Glutamatergic neuron (in vitro differentiated cells): ENCODE measurements at places on chromosomes 5 and 9. TPM values are rescaled to one million over a fixed set of nuclear protein-coding genes. Genes with fewer than 3 reads are reported as not detected.

- no peak for DNase-seq
- no peak overlapping the region for H3K27ac ChIP-seq
- H3K4me1 ChIP-seq: no peaks in the 10 kb centered on the region
- no peaks in the 10 kb centered on the region for H3K36me3 ChIP-seq
- no peak overlapping the region for H3K4me3 ChIP-seq
- H3K27me3 ChIP-seq: no peaks in the 10 kb centered on the region
Measured at GRCh38 chr9:5895782-5896181, 5.1 kb downstream of the MLANA start.

Gene ADGRD2
- not detected for total RNA-seq

DNA sequence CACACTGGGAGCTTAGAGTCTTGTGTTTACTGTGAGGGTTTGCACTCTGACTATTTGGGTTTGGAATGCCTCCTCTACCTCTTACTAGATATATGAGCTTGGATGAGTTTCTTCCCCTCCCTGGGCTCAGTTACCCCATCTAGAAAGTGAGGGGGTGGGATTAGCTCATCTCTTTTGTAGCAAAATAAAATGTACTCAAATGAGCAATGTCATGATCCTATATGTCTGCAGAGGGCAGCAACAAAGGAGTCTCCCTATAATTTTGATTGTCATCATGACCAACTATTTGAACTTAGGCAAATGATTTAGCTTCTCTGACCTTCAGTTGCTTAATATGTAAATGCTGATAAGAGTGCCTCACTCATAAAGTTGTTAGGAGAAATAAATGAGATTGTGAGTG lies 109.0 kb downstream of the DPYSL3 start:
- H3K4me3 ChIP-seq: no peak overlapping the region
- H3K4me1 ChIP-seq: peaks cover 1% of the 10 kb centered on the region
- DNase-seq: no peak
- peaks cover 7% of the 10 kb centered on the region for H3K36me3 ChIP-seq
- H3K27ac ChIP-seq: no peak overlapping the region

GRCh38 chr9:11312966-11313365 lies 700.2 kb upstream of the PTPRD start:
- H3K36me3 ChIP-seq: no peaks in the 10 kb centered on the region
- H3K4me3 ChIP-seq: no peak overlapping the region
- H3K27ac ChIP-seq: no peak overlapping the region

DNA sequence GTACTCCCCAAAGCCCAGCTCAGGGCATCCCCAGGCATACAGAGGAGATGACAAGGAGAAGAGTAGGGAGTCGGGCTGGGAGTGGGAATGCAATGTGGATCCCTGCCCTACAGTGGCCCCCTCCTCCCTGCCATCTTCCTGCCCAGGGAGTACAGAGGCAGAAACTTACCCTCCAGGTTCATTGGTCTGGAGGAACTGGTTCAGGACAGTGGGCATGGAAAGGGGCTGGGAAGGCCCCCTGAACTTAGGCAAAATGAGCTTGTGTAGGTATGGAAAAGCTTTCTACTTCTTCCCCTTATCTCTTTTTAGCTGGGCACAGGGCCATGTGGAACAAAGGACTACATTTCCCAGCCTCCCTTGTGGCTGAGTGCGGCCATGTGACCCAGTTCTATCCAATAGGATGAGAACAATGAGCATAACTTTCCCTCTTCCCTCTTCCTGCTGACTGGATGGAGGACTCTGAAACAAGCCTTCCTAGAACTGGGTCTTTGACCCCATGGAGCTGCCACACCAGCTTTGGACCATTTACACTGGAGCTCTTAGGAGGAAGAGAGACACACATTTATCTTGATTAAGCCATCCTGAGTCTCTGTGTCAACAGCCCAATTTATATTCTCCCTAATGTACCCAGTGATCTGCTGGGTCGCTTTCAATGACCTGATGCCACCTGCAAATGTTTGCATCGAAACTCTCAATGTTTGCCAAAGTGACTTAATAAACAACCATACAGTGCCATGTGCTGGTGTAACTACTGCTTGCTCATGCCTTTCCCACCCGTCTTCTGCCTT lies 25.0 kb upstream of the HMCN2 start:
- peak; percentile 67 for DNase-seq
- no peaks in the 10 kb centered on the region for H3K36me3 ChIP-seq
- H3K4me3 ChIP-seq: peak overlapping the region; percentile 16
- H3K27ac ChIP-seq: peak overlapping the region; percentile 75
- H3K4me1 ChIP-seq: peaks cover 26% of the 10 kb centered on the region
- H3K27me3 ChIP-seq: peaks cover 9% of the 10 kb centered on the region

Gene PCDHGA2
- total RNA-seq: 3.0 TPM

- peak within 1 kb of the TSS; percentile 49 for H3K27ac ChIP-seq
- peak; percentile 79 for DNase-seq
- peaks cover 2% of the 10 kb centered on the region for H3K4me1 ChIP-seq
- peaks cover 2% of the 10 kb centered on the region for H3K27me3 ChIP-seq
- H3K36me3 ChIP-seq: no peaks in the 10 kb centered on the region
Measured at GRCh38 chr5:22852807-22853660, at the start of gene CDH12. Gene CDH12 (minus strand): TSS chr5:22853344.

DNA sequence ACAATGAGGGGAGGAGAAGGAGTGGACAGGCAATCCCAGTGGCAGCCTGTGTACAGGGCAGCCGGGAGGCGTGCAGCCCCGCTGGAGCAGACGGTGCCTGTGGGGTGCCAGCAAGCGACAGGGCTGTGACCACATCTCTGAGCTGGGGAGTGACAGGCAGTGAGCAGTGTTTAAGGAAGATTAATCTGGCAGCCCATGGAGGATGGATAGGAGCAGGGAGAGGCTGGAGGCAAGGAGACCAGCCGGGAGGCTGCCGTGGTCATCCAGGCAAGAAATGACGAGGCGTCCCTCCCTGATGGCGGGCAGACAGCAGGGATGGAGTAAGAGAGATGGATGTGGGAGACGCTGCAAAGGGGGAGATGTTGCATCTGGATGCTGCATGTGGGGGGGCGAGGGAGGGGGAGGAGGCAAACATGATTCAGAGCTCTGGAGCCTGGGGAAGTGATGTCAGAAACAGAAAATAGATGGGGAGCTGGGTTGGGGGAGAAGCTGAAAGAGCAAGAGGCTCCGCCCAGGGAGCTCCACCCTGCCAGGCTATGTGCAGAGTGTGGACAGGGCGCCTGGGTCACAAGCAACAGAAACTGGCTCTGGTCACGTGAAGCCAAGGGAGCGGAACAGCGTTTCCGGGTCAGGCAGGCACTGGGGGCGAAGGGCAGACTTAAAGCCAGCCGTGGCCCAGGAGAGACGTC lies 12.6 kb downstream of the UNC5A start:
- H3K27ac ChIP-seq: no peak overlapping the region
- no peaks in the 10 kb centered on the region for H3K36me3 ChIP-seq
- H3K4me1 ChIP-seq: peaks cover 5% of the 10 kb centered on the region
- peaks cover 4% of the 10 kb centered on the region for H3K27me3 ChIP-seq
- DNase-seq: no peak

GRCh38 chr5:177546258-177546741 lies 8.1 kb downstream of the FAM193B start:
- no peaks in the 10 kb centered on the region for H3K36me3 ChIP-seq
- peaks cover 6% of the 10 kb centered on the region for H3K27me3 ChIP-seq
- peak overlapping the region; percentile 84 for H3K4me3 ChIP-seq
- no peak for DNase-seq

DNA sequence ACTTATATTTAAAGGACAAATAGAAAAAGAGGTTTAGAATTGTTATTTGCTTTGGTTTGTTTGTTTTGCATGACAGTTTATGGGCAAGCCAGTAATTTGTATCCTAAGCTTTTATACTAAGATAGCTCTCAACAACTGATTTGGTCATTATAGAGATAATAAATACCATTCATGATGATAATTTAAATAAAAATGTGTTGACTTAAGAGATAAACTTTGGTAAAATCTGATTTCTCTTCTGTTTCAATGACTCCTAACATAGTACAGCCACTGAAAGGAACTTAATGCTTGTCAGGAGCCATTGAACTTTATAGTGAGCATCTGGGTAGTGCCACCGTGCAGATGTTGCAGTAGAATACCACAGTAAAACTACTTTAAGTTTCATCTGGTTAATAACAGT lies 160.7 kb upstream of the ACOT12 start:
- H3K36me3 ChIP-seq: no peaks in the 10 kb centered on the region
- H3K27ac ChIP-seq: no peak overlapping the region
- no peaks in the 10 kb centered on the region for H3K27me3 ChIP-seq
- H3K4me3 ChIP-seq: no peak overlapping the region
- H3K4me1 ChIP-seq: no peaks in the 10 kb centered on the region
- no peak for DNase-seq

Gene SCGB3A1
- not detected for total RNA-seq

DNA sequence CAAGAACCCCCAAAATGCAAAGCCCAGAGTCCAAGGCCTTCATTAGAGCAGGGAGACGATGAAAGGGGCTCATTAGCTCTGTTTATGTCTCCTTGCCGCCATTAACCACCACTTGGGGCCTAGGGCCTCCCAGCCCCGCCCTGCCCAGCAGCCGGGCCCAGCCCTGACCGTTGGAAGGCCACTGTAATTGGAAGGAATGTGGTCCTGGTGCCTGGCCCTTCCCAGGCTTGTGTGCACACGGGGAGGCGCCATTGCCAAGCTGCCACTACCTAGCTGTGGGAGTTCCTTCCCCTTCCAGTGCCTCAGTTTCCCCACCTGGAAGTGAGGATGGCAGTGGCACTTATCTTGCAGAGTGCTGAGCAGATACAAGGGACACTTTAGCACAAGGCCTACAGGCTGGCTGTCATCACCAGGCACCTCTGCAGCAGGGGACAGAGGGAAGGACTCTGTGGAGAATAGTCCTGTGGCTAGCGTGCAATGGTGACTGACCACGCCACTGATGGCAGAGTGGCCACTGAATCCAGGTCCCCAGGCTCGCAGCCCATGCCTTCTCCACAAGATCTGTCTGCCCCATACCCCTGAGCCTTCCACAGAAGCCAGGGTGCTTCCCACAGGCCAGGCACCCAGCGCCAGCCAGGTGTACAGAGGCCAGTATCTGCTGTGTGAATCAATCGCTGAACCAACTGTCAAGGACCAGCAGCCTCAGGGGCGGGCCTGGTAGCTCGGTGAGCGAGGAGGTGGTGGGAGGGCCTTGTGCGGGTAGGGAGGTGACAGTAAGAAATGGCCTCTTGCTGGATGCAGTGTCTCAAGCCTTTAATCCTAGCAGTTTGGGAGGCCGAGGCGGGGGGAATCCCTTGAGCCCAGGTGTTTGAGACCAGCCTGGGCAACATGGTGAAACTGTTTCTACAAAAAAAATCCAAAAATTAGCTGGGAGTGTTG lies 20.8 kb downstream of the GBGT1 start:
- no peaks in the 10 kb centered on the region for H3K36me3 ChIP-seq
- H3K4me3 ChIP-seq: peak overlapping the region; percentile 41
- H3K27me3 ChIP-seq: peaks cover 14% of the 10 kb centered on the region
- H3K27ac ChIP-seq: peak overlapping the region; percentile 48

DNA sequence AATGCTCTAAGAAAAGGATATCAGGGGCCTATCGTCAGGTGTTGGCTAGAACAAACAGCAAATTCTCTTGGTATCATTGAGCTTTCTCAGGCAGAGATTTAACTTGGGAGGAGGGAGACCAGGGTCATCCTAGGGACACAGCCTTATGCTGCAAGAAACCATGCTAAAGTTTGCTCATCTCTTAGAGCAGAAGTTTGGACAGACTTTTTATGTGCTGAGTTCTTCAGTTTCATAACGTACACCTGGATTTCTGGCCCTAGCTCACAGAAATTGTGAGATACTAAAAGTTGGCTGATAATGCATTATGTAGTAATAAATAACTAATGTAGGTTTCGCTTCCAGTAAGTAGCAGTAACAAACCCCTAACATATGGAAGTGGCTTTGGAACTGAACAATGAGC lies 1359.8 kb upstream of the CDH9 start:
- no peak for DNase-seq
- no peaks in the 10 kb centered on the region for H3K36me3 ChIP-seq
- H3K27me3 ChIP-seq: no peaks in the 10 kb centered on the region
- H3K4me1 ChIP-seq: peaks cover 15% of the 10 kb centered on the region

- no peaks in the 10 kb centered on the region for H3K36me3 ChIP-seq
- peak overlapping the region; percentile 81 for H3K4me3 ChIP-seq
- DNase-seq: no peak
- H3K27me3 ChIP-seq: peaks cover 2% of the 10 kb centered on the region
Measured at GRCh38 chr5:150672237-150672883, 11.3 kb downstream of the MYOZ3 start.

Gene GRIN1
- total RNA-seq: 5.5 TPM

DNA sequence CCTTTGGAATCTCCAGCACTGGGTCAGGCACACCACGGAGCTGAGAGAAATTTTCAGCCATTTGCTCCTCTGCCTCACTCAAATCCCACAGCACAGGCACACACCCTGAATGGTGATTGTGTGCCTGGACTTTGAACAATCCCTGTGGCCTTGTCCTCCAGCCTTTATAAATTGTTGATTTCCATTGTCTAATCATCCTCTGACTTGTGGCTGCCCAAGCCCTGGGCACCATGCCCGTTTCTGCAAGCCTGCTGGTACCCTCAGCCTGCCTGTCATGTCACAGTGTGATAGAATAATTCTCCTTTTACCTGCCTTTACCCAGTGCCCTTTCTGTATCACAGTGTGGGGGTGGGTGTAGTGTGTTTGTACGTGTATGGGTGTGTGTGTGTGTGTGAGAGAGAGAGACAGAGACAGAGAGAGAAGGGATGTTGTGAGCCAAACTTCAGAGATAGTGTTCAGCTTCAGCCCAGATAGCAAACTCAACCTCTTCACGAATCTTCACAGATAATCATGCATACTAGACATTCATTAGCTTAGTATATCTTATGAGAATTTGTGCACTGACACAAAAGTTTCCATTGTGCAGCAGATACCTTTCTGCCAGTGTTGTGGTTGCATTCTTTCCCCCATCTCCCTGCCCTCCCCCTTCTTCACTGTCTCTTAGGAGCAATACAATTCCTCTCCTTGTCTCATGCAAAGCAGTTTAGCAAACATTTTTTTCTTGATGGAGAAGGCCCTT lies 27.8 kb upstream of the SLC44A1 start:
- no peak overlapping the region for H3K4me3 ChIP-seq
- H3K27me3 ChIP-seq: peaks cover 1% of the 10 kb centered on the region
- peaks cover 6% of the 10 kb centered on the region for H3K36me3 ChIP-seq
- H3K4me1 ChIP-seq: no peaks in the 10 kb centered on the region
- DNase-seq: no peak

DNA sequence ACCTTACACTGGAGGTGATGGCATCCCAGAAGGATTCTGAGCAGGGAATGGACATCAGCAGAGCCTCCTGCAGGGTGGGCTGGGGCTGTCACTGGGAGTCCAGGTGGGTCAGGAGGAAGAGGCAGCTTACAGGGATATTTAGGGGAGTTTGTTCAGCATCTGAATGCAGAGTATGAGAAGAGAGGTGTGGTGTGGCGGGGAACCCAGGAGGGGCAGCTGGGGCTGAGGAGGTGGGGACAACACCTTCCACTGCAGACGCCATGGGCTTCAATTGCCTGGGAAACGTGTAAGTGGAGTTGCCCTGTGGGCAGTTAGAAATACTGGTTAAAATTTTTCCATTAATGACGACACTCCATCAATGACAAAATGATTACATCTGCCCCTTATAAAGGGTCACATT lies 33.5 kb downstream of the S1PR3 start:
- no peaks in the 10 kb centered on the region for H3K27me3 ChIP-seq
- no peak for DNase-seq
- no peaks in the 10 kb centered on the region for H3K4me1 ChIP-seq
- H3K36me3 ChIP-seq: no peaks in the 10 kb centered on the region
- no peak overlapping the region for H3K27ac ChIP-seq

Gene PRRT1B
- total RNA-seq: not detected
